ENCODE measurements at places on chromosomes 4 and X. TPM values are rescaled to one million over a fixed set of nuclear protein-coding genes. Genes with fewer than 3 reads are reported as not detected.

MAGEA3 gene
- polyA plus RNA-seq = not detected

SPATA18 gene
- 0.52 TPM for polyA plus RNA-seq

KLHL13 gene
- polyA plus RNA-seq = 1.4 TPM

PALLD gene
- 9.0 TPM for polyA plus RNA-seq

BEND4 gene
- 0.02 TPM for polyA plus RNA-seq

VCX3A gene
- polyA plus RNA-seq = not detected

TIGD2 gene
- 8.9 TPM for polyA plus RNA-seq

ASB9 gene
- polyA plus RNA-seq = 3.1 TPM

UGT8 gene
- not detected for polyA plus RNA-seq

NUDT11 gene
- polyA plus RNA-seq = 0.02 TPM

MAGEB2 gene
- polyA plus RNA-seq = not detected

USP17L18 gene
- polyA plus RNA-seq = not detected

SLC16A2 gene
- 32.7 TPM for polyA plus RNA-seq

EFHC2 gene
- not detected for polyA plus RNA-seq

TCP11X2 gene
- polyA plus RNA-seq = not detected

CLCN5 gene
- polyA plus RNA-seq = 5.6 TPM

PNMA6E gene
- polyA plus RNA-seq = not detected

RENBP gene
- polyA plus RNA-seq = 6.4 TPM

NUP62CL gene
- 1.0 TPM for polyA plus RNA-seq

APLN gene
- 0.33 TPM for polyA plus RNA-seq

LAMTOR3 gene
- 26.3 TPM for polyA plus RNA-seq

HAUS3 gene
- polyA plus RNA-seq = 3.4 TPM

YY2 gene
- polyA plus RNA-seq = 0.52 TPM

CWH43 gene
- 0.13 TPM for polyA plus RNA-seq

SPANXN4 gene
- polyA plus RNA-seq = not detected

ARHGEF6 gene
- 2.4 TPM for polyA plus RNA-seq

OPRPN gene
- polyA plus RNA-seq = 0.42 TPM

SORCS2 gene
- polyA plus RNA-seq = 0.50 TPM

PFKFB1 gene
- polyA plus RNA-seq = 4.4 TPM

CRLF2 gene
- polyA plus RNA-seq = not detected

RELL1 gene
- polyA plus RNA-seq = 1.8 TPM

UCHL1 gene
- 0.65 TPM for polyA plus RNA-seq

Measured in liver (tissue), 10 donors.